Posterior cingulate gyrus (tissue), 11 donors: ENCODE measurements at places on chromosomes 1 and 21.
A peak's percentile ranks its signal among the peaks of the same experiment; 100 is the strongest.

DNA sequence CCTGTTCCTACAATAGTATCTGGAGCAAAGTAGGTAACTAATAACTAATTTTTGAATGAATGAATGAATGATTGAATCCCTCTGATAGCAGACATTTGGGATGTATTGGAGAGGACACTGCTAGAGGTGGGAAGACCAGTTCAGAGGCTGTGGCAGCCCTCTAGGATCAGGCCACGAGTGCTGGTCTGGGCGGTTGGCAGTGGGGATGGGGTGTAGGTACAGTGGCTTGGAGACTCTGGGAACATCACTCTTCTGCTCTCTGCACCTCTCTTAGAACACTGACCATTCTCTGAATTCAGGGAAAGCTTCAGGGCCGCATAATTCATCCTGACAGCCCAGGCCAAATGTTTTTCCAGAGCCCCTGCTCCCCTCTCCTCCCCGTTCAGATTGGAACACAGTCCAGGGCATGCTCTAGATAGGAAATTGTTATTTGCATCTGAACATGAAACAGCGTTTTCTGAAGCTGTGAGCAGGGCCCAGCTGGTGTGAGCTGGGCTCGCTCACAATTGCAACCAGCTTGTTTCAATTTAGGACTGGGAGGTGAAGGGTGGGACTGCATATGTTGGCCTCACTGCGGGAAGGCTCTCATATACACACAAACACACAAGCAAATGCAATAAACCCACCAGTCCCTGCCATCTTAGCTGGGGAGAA, 253.1 kb upstream of the USP24 start:
- DNase-seq: no peak

GRCh38 chr1:243658594-243659105, 191.4 kb downstream of the AKT3 start:
- no peak for DNase-seq

DNA sequence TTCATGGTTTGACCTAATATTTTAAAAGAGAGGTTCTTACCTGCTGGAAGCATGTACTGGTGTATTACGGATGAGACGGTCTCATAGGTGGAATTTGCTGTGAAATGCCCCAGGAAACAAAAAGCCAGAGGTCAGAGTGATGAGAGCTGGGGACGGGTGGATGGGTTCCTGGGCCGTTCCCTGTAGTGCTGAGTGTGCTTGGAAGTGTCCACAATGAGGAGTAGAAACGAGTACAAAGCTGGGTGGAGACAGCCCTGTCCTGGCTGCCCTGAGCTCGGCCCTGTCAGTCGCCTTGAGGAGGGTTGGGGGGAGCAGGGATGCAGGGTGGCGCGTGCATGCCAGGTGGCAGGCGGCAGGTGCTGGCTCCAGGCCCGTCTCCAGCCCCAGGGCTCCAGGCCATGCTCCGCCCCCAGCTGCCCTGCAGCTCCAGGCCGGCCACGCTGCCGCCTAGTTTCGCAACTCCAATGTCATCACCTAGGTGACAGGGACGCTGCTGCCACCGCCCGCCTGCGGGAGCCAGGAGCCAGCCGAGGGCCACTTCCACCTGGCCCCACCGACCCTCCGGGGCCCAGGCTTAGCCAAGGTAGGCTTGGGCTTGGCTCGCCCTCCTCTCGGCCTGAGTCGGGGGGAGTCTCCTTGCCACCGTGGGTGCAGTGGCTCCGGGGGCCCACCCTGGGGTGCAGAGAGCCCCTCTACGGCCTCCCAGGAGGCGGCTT, 16.4 kb downstream of the TP73 start:
- peak; percentile 76 for DNase-seq

GRCh38 chr1:201426479-201427310, 5.2 kb upstream of the TNNI1 start:
- DNase-seq: no peak

GRCh38 chr1:185646202-185646683, 87.9 kb upstream of the HMCN1 start:
- DNase-seq: no peak

- DNase-seq: no peak
Observed at GRCh38 chr1:24968941-24969585, 39.0 kb upstream of the RUNX3 start.

DNA sequence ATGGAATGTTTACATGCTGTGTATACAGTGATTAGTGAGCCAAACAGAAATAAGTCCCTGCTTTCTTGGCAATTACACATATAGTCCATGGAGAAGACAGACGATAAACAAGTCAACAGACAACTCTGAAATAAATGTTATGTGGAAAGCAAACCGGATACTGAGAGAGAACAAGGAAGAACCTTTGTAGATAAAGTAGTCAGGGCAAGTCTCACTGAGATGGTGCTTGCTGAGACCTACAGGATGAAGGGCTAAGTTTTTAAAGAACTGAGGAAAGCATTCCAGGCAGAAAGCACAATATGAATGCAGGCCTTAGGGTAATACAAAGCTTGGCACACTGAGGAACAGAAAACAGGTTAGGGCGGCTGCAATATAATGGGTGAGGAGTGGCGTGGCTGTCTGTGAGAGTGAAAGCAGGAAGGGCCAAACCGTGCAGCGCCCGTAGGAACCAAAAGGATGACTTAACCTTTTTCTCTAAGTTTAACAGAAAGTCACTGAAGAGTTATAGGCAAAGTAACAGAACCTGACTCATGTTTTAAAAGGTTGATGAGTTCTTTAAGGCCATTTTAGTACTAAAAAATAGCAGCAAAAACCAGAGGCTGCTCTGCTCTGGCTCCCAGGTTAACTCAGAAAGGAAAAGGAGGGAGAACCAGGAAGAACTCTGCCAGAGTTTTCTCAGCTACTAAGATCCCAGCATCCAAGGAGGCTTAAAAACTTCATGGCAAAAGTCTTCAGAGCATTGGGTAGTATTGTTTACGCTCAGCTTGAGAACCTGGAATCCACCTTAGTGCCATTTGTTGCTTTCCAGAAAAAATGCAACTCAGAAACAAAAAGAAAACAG, 8.7 kb upstream of the TTF2 start:
- no peak for DNase-seq

- DNase-seq: no peak
Observed at GRCh38 chr1:58839846-58840835, 56.3 kb upstream of the JUN start.
